ENCODE measurements at places on chromosomes 5 and 9.

- no peak for DNase-seq
Measured at GRCh38 chr5:28880936-28881335, 1842.5 kb upstream of the CDH9 start.

DNA sequence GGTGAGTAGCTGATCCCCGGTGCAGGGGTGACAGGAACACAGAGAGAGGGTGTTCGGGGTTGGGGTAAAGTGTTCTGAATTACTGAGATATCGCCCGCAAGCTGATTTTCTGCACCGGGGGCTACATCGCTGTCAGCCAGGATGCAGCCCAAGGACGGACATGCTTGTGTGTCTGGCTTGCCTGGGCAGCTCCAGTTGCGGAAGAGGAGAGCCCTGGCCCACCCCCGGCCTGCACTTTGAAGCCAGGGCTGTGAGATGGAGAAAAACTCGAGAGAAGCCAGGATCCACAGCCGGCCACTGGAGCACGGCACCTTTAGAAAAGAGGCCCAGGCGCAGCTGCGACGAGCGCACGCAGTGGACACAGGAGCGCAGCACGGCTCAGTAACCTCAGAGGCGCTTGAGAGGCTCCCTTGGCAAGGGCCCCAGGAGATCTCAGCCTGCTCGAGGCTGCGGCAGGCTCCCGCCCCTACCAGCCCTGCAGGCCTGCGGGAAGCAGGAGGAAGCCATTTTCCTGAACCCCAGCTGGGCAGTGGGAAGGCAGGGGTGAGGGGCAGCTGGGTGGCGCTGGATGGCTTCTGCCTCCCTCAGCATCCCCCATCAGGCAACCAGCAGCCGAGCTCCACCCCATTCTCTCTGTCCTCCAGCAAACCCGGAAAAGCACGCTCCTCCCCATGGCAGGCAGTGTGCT lies 59.2 kb downstream of the C9orf50 start:
- DNase-seq = no peak

DNA sequence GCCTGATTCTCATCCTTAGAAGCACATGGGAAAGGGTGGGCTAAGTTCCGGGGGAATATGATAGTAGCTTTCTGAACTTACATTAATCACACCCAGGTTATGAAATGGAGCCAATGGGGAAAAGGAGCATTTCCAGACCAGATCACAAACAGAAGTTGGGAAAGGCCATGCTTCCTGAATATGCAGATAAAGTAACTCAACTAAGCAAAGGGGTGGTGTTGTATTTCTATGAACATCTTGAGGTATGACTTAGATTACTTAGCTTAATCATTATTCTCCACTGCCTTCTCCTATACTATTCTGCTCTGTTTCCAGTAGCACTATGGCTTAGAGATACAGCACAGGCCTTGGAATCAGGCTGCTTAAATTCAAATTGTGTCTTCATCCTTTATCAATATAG lies 10.5 kb downstream of the C5orf46 start:
- DNase-seq = no peak

- DNase-seq = no peak
Measured at GRCh38 chr5:176721509-176721908, 74.2 kb downstream of the TSPAN17 start.

- DNase-seq = no peak
Measured at GRCh38 chr5:172823840-172824362, 10.2 kb upstream of the ERGIC1 start.

DNA sequence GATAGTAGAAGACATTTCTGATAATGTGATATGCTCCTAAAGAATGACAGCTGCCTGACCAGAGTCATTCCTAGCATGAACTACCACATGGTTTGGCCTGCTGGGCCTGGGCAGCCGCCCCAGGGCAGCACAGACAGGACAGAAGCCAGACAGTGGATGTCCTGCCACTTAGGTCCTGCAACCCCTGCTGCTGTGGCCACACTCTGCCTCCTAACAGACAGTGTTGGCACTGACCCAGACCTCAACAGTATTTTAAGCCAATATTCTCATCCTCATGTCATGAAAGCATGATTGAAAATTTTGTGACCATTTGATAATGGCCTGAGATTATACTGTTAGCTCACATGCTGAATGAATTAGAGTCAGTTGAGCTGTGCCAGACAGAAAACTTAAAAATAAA lies 15.8 kb downstream of the CENPP start:
- no peak for DNase-seq

- no peak for DNase-seq
Measured at GRCh38 chr5:72234265-72234700, 85.8 kb downstream of the MRPS27 start.

- no peak for DNase-seq
Measured at GRCh38 chr5:32013658-32014057, 160.5 kb downstream of the GOLPH3 start.

- no peak for DNase-seq
Measured at GRCh38 chr5:176846335-176847140, 36.2 kb downstream of the UNC5A start.

DNA sequence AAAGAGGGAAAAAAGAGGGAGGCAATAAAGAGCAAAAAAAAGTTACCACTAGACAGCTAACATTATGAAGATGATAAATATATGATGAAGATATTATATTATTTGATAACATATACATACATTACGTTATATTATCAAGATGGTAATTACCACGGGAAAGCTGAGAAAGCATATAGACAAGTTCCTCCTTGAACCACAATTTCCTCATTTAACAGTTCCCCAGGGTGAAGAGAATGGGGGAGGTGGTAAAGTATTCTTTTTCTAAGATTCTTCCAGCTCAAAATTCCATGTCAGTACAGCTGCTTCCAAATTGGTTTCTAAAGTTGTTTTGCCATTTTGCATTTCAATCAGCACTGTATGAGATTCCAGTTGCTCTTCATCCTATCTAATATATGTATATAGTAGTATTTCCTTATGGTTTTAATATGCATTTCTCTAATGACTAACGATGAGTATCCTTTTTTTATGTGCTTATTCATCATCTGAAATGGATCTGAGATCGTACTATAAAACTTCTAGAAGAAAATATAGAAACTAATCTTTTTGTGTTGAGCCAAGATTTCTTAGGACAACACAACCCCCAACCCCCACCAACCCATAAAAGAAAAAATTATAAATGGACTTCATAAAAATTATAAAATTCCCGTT lies 49.5 kb upstream of the C9orf72 start:
- no peak for DNase-seq

- no peak for DNase-seq
Measured at GRCh38 chr5:59174248-59174844, 591.5 kb downstream of the RAB3C start.

- no peak for DNase-seq
Measured at GRCh38 chr5:78540335-78541085, 108.1 kb downstream of the LHFPL2 start.

DNA sequence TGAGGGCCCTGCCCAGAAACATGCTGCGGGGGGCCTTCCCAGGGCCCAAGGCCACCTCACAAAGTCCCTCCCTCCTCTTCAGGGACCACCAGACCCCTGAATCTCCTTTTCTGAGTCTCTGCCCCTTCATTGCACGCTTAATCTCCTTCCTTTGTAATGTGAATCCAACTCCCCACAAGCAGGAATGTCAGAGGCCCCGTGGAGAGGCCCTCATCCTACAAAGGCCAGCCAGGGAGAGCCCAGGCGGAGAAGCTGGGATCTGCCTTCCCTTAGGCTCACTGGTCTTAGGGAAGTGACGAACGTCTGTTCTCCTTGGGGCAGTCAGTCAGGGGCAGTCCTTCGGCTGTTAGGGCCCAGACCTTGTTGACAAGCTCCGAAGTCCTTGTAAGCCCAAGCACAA lies 2.3 kb downstream of the SMIM33 start:
- no peak for DNase-seq

DNA sequence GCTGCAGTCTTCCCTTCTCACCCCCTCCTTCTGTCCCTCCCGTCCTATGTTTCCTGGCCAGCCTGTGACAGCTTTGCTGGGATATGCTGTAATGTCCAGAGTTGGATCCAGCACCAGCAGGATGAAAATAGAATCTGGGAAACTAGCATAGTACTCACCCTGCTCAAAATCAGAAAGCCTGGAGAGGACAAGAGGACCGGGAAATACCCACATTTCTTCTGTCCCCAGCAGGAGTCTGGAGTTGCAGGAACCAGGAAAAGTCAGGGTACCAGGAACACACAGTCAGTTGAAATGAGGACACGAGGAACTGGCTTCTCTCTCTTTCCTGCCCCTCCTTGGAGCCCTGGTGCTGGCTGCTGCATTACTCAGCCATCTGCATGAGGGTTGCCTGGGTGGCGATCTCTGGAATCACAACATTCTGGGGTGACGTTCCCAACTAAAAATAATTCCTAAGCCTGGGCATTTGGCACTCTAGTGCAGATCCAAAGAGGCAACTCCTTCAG lies 59.6 kb upstream of the NFIL3 start:
- no peak for DNase-seq

GRCh38 chr9:86783884-86784283 lies 163.4 kb downstream of the GAS1 start:
- DNase-seq = no peak

DNA sequence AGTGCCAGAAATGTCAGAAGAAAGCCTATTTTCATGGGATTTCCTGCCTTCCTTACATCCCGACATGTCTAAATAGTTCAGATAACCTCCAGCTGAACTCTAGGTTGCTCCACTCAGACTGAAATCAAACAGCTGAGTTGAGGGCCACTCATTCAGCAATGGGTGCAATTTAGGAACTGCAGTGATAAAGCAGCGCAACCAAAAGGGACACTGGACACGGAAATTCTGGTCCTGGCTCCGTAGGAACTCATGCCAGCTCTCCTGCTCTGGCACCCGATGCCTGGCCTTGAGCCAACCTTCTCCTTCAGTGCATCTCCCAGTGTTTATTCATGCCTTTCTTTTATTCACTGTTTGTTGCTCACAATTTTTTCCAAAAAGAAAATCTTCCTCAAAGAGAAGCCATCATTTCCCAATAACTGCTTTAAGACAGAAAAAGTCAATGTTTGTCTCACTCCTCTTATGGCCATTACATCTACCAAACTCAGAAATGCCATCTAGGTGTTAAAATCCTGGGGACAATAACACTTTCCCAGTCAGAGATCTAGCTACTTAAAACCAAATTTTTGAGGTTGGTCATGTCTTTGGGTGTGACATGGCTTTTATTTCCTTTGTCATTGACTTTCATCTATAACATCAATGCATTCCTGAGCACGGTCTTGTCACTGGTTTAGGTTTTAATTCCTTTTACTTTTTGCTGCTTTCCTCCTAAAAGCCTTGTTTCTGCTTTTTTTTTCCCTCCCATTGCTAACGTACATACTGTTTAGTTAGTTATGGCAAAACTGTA lies 126.9 kb downstream of the PDE4D start:
- no peak for DNase-seq

DNA sequence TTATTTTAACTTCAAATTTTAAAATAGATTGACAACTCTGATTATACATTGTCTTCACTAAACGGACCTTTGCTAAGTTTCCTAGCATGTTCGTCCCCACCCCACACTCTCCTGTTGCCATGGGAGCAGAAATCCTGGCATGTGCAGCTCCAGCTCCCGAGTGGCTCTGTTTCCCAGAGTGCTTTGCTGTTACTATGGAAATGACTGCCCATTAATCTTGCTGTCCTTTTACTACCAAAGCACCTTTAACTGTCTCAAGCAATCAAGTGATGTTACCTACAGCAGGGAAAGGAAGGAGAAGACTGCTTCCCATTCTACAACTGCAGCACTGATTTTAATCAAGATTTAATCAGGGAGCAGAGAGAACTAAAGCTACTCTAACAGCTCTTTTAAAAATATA lies 212.0 kb upstream of the KIF2A start:
- no peak for DNase-seq

GRCh38 chr5:2797160-2797559 lies 45.7 kb upstream of the IRX2 start:
- no peak for DNase-seq

DNA sequence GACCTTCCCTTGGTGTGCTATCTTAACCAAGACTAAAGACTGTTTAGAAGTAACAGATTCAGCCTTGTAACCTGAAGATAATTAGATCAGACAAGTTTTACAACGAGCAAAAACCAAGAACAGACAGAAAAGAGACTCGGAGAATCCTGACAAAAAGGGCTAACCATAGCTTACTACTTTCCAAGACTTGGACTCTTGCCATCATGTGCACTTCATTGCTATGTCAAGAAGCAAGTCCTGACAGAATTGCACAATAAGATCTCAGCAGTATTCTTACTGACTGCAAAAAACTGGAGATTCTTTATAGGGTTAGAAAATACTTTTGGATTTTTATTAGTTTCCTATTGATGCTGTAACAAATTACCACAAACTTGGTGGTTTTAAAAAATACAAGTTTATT lies 1539.0 kb upstream of the NUDT12 start:
- no peak for DNase-seq

- peak; percentile 71 for DNase-seq
Measured at GRCh38 chr9:91681461-91682305, 258.1 kb upstream of the NFIL3 start.

GRCh38 chr5:135066781-135067180 lies 32.8 kb upstream of the PITX1 start:
- no peak for DNase-seq

DNA sequence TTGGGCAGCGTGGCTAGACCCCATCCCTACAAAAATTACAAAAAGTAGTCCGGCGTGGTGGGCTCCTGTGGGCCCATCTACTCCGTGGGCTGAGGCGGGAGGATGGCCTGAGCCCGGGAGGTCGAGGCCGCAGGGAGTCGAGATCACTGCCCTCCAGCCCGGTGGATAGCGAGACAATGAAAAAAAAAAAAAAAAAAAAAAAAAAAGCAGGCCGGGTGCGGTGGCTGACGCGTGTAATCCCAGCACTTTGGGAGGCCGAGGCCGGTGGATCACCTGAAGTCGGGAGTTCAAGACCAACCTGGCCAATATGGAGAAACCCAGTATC lies 110.5 kb upstream of the LPCAT1 start:
- no peak for DNase-seq

GRCh38 chr5:16000056-16000455 lies 179.5 kb downstream of the MARCHF11 start:
- no peak for DNase-seq

GRCh38 chr5:54492178-54492577 lies 25.4 kb upstream of the SNX18 start:
- no peak for DNase-seq

DNA sequence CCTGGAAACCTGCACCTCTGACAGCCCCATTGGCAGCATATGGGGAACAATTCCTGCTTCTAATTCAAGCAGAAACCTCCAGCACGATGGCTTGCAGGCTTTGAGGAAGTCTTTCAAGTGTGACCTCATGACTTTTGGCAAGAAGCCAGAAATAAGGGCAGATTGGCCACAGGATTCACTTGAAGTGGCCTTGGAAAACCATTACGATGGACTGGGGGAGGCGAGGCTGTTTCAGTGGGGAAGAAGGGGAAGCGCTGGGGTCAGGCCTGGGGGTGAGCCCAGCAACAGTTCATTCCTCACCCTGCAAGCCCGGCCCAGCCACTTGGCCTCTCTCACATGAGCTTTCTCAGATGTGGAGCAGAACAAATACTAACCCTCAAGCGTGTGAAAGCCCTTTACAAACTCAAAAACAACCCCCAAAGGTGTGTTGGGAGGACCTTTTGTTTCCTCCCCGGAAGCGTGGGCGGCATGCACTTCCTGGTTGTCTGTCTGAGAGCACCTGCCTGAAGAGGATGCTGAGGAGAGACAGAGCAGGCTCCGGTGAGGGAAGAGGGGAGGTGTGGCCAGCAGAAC lies 26.9 kb upstream of the EEIG1 start:
- DNase-seq = peak; percentile 67

Measured in stimulated activated CD4-positive, alpha-beta T cell treated with anti-CD3 and anti-CD28 coated beads, TNF-alpha, amount 100 ng/mL, for 24 hours (primary cell).